B cell (primary cell): ENCODE measurements at places on chromosomes 2 and 18.
A peak's percentile ranks its signal among the peaks of the same experiment; 100 is the strongest.

DNA sequence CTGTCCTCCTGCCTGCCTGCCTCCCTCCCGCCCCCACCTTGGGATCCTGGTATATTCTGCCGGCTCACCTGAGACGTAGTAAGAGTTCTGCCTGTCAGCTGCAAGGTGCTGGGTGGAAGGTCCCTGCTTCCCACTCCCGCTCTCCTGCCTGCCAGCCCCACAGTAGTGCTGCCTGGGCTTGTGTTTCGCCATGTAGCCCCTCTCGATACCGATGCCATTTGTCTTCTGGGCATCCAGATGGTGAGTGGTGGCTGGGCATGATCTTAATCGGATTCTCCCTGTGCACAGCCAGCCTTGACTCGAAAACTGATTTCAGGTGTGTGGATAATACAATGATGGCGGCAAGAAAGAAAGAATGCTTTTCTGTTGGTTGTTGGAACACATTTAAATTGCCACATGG lies 184.9 kb downstream of the AGAP1 start:
- no peak for DNase-seq

GRCh38 chr18:9771261-9771976 lies 63.3 kb downstream of the RAB31 start:
- peak; percentile 72 for DNase-seq

DNA sequence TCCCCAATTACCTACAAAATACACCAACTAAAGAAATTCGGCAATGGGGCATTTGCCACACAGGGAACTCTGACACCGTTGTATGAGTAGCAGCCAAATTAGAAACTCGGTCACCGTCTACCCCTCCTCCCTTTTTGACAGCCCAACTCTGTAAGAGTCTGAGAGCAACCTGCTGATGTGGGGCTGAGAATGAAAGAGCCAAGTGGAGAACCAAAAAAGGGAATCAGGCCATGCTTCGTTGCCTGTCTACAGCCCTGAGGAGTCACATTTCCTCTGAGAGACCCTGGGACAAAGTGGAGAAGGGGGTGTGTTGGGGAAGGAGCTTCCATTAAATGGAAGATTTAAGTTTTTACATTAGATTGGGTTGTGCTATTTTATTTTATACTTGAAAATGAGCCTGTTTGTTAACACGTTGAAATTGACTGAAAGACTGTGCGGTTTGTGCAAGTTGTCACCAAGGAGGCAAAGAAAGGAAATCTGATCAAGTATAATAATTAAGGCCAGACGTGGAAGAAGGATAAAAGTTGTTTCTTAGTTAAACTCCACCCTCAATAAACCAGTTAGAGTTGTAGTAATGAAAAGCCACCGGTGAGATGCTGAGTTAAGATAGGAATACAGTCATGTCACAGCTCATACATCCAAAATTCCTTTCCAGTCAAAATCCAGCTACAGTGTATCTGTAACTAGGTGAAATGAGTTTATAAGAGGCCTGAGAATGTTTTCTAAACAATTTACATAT lies 131.7 kb upstream of the CREB1 start:
- no peak for DNase-seq

- no peak for DNase-seq
Measured at GRCh38 chr2:180494286-180494685, 486.1 kb upstream of the UBE2E3 start.

GRCh38 chr2:20366672-20367116 lies 16.1 kb upstream of the PUM2 start:
- no peak for DNase-seq
